ENCODE measurements at places on chromosomes 6 and 20. TPM values are rescaled to one million over a fixed set of nuclear protein-coding genes. Genes with fewer than 3 reads are reported as not detected.

DNA sequence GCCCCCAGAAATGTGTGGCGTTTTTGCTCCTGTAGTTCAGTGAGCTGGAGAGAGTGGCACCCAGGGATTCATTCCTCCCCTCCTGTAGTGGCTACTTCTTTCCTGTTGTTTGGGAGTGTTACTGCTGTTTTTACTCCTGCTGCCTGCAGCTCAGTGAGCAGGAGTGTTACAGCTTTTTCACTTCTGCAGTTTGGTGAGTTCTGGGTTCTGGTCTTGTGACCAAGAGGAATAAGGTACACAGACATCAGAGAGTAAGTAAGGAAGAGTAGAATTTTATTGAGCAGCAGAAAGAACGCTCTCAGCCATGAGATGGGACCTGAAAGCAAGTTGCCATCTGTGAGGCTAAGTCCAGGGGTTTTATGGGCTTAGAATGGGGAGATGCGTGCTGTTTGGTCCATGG is 966.3 kb upstream of the CITED2 start:
- DNase-seq: no peak

Gene BAG2
- total RNA-seq: 8.0 TPM

Gene TBC1D22B
- 12.3 TPM for total RNA-seq

- no peak for DNase-seq
These were observed 265.9 kb downstream of the BMP7 start for GRCh38 chr20:57000441-57000968.

DNA sequence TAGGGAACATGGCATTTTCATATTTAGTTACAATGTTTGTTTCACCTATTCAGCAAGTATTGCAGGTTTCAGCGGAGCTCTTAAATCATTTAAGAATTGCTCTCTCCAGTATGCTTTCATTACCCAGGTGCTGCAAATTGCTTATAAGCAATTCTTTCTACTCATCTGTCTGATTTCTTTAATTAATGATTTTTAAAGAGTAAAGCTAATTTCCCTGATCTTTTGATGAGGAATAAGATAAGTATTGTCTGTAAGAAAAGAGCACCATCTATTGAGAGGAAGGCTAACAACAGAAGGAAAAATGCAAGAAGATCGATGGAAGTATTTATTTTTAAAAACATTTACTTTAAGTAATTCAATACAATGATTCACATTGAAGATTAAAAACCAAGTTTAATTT is 2.0 kb downstream of the OPRM1 start:
- no peak for DNase-seq

All from OCI-LY7 (cell line).